T-helper 1 cell (primary cell): ENCODE measurements at places on chromosomes 3 and 15.

GRCh38 chr15:73796331-73796831, 43.2 kb upstream of the INSYN1 start:
- no peak for DNase-seq

DNA sequence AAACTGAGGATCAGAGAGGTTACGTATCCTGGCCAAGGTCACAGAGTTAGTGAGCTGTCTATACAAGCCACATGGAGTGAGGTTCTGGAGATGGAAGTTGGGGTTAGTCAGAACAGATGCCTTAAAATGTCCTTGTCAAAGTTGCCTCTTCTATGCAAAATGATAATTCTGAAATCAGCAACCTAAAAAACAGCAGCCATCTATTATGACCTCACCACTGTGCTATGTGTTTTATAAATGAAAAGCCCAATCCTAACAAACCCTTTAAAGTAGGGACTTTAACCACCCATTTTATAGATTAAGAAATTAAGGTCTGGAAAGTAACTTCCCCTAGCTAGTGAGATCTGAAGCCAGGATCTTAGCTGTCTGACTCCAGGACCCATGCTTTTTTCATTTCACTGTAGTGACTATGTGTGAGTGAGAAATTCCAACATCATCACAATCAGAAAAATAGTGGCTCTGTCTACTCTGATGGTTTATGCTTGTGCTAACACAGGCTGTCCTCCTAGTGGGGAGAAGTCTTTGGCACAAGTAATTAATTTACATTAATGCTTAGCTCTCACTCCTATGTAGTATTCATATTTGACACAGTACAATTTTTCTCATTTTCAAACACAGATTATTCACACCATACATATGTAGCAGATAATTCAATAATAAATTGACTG, 143.6 kb downstream of the ANO10 start:
- no peak for DNase-seq

DNA sequence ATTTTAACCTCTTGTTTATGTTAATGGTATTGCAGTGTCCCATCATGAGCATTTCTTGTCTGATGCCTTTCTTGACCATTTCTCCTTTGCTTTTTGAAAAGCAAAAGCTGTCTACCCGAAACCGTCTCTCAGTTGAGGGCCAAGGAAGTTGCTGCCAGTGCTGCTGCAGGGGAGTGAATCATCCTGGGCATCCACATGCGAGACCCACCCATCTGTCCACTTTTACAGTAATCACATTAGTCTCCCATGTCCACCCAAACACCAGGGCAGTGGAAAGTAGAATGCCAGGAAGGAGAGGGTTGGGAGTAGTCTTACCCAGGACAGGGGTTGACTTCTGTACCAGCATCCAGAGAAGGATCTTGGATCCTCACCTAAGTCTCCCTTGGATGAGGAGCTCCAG, 48.6 kb upstream of the TEX264 start:
- DNase-seq, result no peak

DNA sequence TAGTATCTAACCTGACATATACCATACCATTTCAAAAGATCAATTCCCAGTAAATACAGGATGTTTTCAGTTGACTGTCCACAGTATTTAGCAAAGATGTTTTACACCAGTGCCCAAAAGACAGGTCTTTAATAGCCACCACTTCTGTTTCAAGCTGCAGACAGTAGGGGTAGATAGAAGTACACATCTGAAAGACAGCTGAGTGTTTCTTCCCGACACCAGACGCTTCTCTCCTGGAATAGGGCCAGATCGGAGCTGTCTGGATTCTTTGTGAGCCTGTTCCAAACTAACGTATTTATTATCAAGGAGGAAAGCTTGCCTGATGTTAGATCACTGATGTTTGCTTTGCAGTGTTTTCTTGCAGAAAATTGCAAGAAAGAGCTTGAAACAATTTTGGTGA, 136.1 kb upstream of the RBMS3 start:
- no peak for DNase-seq

GRCh38 chr3:39814007-39814406, 4.6 kb downstream of the MYRIP start:
- no peak for DNase-seq

GRCh38 chr3:72085036-72085435, 300.1 kb upstream of the PROK2 start:
- DNase-seq, result no peak

- DNase-seq, result peak; percentile 4
These were observed 120.1 kb upstream of the NMNAT3 start for GRCh38 chr3:139797724-139798343.

DNA sequence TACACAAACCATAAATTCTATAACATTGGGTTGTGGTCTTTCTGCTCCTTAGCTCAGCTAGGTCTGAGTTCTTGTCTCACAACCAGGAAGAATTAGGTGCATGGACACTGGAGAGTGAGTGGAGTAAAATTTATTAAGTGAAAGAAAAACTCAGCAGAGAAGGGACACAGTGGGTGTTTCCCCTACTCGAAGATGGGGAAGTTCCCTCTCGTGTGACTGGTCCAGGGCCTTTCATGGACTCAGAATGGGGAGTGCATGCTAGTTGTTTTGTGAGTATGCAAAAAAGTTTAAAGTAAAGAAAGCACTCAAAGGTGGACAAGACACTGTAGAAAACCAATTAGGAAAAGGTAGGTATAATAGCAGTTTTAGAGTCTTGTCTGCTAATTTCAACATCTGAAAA, 215.5 kb upstream of the RORA start:
- DNase-seq, result no peak

- no peak for DNase-seq
These were observed 49.4 kb upstream of the RPL32 start for GRCh38 chr3:12890610-12891390.

GRCh38 chr3:196662711-196663571, 23.4 kb downstream of the NRROS start:
- no peak for DNase-seq

DNA sequence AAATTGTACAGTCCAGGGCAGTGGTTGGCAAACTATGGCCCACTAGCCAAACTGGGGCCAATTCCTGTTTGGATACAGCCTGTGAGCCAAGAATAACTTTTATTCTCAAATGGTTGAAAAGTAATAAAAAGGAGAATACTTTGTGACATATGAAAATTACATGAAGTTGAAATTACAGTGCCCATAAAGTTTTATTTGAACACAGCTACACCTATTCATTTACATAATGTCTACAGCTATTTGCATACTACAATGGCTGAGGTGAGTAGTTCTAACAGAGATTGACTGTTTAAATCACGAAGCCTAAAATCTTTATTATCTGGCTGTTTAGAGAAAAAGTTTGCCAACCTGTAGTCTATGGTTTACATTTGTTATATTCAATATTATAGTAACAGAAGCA, 600.1 kb downstream of the MAGI1 start:
- DNase-seq, result no peak

- no peak for DNase-seq
These were observed 28.0 kb upstream of the GABRA5 start for GRCh38 chr15:26838742-26839460.

- DNase-seq, result peak; percentile 24
These were observed 19.5 kb upstream of the COMMD2 start for GRCh38 chr3:149771652-149772271.

DNA sequence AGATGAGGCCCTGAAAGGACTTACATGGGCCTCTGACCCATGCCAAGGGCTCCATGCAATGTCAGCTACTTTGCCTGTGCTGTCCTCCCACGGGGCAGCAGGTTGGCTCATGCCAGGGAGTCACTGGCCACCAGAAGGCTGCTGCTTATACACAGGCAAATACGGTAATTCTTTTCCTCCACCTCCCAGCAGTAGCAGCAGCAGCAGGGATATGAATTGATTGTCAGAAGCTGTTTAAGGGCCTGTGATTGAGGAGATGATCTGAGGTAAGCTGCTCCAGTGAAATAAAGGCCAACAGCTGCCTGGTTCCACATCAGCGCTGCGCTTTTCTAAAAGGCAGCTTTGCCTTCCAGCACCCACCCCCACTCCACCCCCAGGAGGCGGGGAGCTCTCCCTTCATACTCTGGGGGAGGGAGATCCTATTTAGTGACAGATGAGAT, 250.5 kb downstream of the SHQ1 start:
- no peak for DNase-seq

DNA sequence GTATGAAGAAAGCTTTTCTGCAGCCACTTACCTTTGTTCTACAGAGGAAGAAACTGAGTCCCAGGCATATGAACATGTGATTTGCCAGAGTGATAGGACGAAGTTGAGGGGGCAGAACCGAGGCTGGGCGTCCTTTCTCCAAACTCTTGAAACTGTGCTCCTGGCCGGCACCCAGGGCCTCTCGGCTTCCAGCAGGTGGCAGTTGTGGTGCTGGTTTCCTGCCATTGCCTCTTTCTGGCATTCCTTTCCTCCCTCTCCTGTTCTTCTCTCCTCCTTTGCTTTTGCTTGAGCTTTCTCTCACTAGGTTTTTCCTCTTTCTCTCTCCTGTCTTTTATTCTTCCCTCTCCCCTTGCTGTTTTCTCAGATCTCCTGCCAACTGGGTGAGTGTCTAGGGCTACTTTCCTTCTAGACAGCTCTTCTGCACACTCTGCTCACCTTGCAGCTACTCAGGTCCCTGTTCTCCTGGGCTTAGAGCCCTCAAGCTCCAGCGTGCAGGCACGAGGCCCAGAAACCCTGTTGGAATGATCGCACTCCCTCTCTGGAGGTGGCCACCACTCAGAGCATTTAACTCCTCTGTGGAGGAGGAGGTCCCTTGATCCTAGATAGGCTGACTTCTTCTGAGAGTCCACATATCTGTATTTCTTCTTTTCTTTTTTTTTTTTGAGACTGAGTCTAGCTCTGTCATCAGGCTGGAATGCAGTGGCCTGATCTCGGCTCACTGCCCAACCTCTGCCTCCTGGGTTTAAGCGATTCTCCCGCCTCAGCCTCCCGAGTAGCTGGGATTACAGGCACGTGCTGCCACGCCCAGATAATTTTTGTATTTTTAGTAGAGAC, 26.2 kb downstream of the TRAK1 start:
- DNase-seq, result no peak

GRCh38 chr3:65617787-65618186, 420.9 kb downstream of the MAGI1 start:
- DNase-seq, result no peak

GRCh38 chr3:56624725-56625124, 58.3 kb downstream of the TASOR start:
- DNase-seq, result no peak

DNA sequence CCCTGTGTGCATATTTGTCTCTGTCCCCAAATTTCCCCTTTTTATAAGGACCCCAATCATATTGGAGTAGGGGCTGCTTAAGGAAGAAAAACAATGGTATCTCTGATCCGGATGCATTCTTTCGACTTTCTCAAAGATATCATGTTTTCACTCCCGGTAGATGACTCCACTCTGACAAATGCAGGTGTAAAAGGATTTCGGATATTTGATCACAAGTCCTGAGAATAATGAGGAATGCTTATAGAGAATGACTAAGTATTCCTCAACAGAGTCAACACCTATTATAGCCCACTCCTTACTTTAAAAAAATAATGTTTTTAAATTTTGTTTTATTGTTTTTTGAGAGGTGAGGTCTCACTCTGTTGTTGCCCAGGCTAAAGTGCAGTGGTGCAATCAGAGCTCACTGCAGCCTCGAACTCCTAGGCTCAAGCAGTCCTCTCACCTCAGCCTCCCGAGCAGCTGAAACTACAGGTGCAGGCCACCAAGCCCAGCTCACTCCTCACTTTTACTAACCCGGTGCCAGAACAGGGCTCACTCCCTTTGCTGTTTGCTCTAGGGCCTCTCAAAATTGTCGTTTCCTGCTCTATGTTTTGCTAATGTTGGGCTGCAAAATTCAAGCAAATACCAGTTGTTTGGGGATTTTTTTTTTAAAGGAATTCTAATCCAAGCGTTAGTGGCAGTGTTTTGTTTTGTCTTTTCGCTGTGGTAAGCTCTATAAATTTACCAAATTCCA, 24.6 kb downstream of the COL8A1 start:
- DNase-seq, result no peak

DNA sequence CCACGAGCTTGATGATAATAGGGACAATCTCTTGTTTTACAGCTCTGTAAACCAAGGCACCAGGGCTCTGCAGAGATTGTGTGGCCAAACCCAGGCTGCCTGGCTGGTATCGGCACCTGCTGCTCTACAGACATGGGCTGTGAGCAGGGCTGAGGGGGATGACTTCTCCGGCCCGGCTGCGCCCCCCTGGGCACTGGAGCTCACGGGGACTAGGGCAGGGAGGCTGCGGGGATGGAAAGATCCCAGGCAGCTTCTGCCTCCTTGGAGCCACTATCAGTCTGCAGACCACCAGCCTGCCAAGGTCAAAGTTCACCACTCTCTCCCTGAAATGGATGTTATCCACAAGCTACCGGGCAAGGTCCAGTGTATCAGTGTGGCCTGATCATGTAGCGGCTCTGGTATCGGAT, 22.0 kb upstream of the PIGZ start:
- DNase-seq, result no peak

DNA sequence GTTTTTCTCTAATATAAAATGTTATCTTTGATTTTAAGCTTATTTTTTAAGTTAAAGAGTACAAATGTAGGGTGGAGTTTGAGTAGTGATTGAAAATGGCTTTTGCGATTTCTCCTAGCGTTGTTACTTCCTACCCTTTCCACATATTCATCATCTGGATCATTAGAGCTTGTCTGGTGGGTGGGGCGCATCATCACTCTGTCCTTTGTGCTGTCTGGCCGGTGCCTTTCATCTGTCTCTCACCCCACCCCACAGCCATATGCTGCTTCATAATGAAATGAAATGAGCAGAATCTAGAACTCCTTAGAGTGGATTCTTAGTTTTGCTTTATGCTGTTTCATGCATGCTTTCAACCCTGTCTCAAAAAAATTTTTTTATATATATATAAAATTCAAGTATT, 44.3 kb downstream of the ATP1B3 start:
- no peak for DNase-seq

DNA sequence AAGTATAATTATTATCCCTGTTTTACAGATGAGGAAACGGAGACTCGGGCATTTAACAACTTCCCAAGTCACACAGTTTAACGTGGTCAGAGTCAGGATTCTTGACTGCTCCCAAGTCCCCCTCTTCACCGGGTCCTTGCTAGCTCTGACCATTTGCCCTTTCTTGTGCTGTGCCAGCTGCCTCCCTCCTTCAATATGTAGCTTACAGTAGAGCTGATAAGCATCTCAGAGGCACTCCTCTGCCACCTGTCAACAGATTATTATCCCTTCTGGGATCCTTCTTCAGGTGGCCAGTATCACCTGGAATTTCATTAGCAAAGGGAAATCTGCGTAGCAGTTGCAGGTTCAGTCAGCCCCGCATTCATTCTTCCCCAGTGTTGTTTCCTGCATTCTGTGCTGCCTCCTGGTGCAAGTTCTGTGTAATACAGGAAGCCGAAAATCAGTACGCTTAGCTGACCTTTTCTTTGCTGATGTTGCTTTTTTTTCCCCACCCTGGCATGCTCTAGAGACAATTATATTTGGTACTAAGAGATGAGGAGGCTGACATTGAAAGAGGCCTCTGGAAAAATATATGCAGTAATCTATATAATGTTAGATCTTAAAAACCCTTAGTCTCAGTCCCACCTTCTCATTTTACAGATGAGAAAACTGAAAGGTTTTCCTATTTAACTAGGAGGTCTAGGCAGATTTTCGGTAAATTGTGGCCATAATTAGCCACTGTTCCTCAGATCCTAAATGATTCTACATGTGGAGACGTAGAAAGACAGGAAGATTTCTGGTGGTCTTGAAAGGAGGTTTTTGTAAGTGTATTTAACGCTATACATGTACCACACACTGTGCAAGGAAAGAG, 24.8 kb downstream of the TMOD2 start:
- DNase-seq, result no peak
